DMS79 (cell line): ENCODE measurements at places on chromosomes 4 and X.

DNA sequence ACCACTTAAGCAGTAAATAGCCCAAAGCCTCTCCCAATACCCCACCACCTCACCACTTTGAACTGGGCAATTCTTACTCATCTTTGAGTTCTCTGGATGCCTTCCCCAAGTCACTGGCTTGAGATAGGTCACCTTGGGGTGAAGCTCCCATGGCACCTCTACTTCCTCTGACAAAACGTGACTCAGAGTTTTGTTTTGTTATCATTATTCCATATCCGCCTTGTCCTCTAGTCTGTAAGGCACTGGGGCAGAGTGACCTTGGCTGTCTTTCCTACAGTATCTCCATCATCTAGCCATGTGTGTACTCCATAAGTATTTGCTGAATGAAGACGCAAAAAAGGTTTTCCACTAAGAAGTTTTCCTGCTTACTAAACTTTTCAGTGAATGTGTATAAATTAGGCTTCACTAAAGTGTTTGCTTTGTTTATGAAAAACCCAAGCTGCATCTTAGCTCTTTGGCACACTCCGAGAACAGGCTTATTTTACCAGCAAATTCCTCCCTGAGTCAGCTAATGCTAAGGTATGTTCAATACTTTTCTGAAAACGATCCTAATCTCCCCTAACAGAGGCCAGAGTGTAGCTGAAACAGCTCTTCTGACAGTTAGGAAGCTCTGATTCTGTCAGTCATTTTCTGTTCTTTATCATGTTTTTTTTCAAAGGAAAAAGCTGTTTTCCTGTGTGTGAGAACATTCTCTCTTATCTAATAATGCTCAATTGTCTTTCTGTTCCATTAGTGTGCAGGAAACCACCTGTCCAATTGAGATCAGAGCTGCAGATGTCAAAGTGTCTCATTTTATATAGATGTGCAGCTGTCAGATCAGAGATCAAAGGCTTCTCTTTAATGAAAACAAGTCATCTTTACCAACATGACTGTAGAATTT is 30.2 kb upstream of the TSPAN5 start:
- DNase-seq, result no peak

DNA sequence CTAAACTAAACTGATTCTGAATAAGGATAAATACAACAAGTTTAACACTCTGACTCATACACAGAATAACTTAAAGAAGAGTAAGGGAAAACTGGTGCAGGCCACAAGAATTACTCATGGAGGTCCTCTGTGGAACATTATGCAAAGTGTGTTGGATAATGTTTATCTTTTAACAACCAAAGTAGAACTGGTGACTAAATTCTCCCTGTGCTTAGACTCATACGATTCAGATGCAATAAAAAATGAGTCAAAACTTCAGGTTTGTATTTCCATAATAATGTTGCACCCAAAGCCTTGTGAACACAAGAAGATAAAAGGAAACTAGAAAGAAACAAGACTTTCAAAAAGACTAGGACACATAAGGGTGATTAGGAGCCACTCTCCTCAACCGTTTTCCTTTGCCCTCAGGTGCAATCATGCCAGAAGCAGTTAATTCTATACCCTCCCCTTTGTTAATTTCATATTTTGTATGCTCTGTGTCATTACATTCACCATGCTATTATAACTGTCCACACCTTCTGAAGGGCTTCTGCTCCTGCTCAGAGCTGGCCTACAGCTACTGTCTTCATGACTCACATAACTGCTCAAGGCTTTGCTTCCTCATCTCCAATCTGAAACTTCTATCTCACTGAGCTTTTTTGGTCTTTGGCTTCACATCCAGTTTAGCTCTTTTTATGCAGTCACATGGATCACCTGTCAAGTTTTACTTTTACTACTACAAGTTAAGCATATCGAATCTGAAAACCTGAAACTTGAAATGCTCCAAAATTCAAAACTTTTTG is 60.2 kb downstream of the KCNIP4 start:
- DNase-seq, result no peak

DNA sequence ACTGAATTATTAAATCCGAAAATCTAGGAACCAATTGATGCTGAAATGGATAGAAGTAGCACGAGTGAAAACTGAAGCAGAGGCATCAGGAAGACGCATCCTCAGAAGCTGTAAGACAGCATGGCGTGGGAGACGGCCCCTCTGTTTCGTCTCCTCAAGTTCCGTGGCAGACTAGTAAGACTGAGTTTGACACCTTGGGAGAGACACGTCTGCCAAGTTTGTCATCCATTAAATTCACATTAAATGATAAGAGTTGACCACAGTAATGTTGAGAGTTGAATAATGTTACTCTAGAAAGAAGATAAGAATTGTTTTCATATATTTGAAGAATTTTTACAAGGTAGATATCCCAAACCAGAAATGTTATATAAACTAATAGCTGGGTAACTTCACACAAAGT is 736.1 kb upstream of the FRG1 start:
- DNase-seq, result no peak

- DNase-seq, result no peak
Observed at GRCh38 chr4:142660728-142661127, 185.4 kb downstream of the INPP4B start.

DNA sequence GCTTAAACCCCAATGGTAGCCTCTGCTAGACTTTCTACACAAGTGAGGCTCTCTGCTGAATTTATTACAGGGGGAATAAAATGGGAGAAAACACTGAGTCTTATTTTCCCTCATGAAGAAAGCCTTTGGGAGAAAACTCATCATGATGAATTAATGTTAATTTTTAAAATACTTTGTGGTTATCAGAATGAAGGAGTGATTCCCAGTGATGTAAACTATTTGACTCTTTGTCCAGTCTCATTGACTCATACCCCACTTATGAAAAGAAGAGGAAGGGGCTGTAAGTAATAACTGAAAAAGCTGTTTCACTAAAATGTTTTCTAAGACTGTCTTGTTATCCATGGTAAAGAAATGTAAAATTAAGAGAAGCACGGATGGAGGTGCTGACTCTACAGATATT is 208.8 kb downstream of the GRIA3 start:
- DNase-seq, result no peak

DNA sequence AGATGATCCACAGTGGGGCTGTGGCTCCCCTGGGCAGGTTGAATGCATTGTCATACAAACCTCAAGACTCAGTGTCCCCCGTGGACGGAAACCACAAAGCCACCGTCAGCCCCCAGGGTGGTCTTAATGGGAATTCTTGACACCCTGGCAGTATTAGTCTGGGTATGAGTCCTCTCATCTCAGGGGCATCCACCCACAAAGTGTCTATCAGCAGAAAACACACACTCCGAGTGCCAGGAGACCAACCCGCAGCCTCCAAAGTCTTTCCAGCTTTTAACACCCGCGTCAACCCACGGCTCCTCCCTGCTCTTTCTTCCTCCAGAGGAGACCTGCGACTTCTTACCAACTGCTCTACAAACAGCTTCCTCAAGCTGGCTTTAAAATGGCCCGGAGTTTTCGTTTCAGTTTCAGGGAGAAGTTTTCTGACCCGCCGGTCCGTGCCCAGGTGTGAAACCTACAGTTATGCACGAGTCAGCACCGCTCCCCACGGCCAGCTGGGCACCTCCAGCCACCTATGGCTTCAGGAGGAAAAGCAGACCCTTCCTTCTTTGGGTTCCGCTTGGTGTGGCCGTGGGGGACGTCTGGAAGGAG is 14.4 kb upstream of the ASMTL start:
- DNase-seq, result no peak

DNA sequence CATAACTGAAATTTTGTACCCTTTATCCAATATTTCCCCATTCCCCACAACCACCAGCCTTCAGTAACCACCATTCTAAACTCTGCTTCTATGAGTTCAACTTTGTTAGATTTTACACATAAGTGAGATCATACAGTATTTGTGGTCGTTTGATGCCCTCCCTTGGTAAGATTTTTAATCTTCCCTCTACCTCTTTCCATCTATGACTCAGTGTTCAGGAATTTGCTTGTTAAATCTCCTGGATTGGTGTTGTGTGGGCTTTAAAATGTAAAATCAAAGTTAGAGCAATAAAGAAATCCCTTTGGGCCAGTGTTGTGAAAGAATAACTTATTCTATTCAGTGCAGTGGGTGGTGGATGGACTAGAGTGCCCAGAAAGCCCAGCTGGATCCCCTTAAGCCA is 37.4 kb downstream of the SLC16A2 start:
- DNase-seq, result no peak

GRCh38 chrX:115311601-115312001 is 22.1 kb downstream of the LUZP4 start:
- DNase-seq, result no peak

DNA sequence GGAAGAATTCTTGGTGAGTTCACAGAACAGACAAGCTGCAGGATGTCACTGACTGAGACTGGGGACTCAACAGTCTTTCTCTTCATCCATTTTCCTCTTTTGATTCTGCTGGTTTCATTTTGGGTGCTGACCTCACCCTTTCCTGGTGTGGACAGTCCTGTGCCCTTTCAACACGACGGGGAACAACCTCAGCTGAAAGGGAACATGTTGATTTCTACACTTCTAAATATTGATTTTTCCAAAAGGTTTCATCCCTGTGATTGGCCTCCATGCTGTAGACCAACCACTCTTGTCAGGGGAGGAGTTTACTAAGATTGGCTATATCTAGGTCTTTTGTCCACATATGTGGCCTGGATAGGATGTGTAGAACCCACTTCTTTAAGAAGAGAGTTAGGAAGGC is 91.8 kb downstream of the SLC4A4 start:
- no peak for DNase-seq

- no peak for DNase-seq
Observed at GRCh38 chr4:16812041-16812440, 86.4 kb downstream of the LDB2 start.
